Left colon (tissue), 2 donors: ENCODE measurements at places on chromosomes 2 and 18. TPM values are rescaled to one million over a fixed set of nuclear protein-coding genes. Genes with fewer than 3 reads are reported as not detected.

The TMEM182 gene
- total RNA-seq, result 2.5 TPM

The SLC19A3 gene
- total RNA-seq, result 15.2 TPM

The HPCAL1 gene
- 73.1 TPM for total RNA-seq

The KLHL14 gene
- total RNA-seq, result 0.28 TPM

The MTCL1 gene
- 4.1 TPM for total RNA-seq

GRCh38 chr2:181305301-181306123 lies 151.7 kb upstream of the ITGA4 start:
- DNase-seq, result peak; percentile 31

DNA sequence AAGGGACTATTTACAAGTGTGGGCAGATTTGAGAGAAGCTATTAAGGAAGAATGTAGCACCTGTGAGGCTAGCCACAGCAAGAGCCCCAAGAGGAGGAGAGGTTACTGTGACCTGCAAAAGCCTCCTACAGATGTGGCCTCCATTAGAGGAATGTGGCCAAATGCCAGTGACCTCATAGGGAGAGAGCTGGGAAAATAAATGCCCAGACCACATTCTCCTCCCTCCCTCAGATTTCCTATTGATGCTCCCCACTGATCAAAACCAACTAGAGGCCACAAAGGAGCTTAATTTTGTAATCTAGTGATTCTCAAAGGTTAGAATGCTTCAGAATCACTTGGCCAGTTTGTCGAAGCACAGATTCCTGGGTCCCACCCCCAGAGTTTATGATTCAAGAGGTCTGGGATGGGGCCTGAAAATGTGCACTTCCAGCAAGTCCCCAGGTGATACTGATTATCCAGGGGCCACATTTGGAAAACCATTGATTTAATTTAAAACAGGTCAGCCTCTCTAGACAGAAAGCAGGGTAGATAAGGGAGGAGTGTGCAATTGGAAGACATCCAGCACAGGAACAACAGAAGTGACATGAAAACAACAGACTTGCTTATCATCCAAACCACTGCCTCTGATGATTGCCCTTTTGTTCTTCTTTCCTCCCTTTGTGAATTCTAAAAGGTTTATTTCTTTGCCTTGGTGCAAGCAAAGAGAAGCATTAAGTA lies 61.2 kb upstream of the RBBP8 start:
- no peak for DNase-seq

DNA sequence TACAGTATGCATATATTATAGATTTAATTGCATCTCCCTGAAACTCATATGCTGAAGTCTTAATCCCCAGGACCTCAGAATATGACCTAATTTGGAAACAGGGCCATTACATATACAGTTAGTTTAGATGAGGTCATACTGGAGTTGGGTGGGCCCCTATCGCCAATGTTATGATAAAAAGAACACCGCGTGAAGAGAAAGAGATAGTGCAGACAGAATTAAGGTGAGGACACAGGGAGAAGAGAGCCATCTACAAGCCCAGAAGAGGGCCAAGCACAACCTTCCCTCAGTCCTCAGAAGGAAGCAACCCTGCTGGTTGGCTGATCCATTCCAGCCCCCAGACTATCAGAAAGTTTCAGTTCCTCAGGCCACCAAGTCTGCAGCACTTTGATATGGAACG lies 311.9 kb upstream of the RAB6C start:
- DNase-seq, result no peak

DNA sequence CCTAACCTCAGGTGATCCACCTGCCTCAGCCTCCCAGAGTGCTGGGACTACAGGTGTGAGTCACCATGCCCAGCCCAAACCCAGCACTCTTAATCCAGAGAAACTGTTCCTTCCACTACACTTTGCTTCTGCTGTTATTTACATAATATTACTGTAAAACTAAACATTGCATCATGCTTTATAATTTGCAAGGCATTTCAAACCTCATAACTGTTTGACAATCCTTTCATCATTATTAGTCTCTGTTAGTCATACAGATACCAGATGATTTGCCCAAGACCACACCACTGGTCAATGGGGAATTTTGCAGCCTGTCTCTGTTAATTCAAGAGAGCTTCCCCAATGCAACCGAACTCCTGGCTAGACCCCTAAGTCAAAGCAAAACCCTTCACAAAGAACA lies 338.3 kb downstream of the ALK start:
- DNase-seq, result no peak

GRCh38 chr2:200779214-200779613 lies 32.5 kb upstream of the BZW1 start:
- no peak for DNase-seq

GRCh38 chr2:36337354-36337753 lies 18.2 kb upstream of the CRIM1 start:
- DNase-seq, result no peak

DNA sequence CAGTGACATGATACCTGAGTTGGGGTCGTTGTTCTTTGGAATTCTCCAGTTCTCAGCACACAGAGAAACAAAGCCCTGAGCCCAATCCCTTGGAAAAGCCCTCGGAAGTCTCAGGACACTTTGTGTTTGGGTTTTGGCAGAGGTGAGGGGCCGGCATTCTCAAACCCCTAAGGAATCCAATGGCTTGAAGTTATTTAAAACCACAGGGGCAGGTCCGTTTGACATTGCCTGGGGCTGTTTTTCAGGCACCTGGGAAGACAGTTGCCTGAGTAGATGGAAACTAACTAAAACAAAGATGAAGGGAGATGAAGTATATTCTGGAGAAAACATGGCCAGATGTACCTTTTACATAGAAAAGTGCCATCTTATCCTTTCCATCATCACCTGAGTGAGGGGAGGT lies 22.5 kb upstream of the OTOF start:
- no peak for DNase-seq

DNA sequence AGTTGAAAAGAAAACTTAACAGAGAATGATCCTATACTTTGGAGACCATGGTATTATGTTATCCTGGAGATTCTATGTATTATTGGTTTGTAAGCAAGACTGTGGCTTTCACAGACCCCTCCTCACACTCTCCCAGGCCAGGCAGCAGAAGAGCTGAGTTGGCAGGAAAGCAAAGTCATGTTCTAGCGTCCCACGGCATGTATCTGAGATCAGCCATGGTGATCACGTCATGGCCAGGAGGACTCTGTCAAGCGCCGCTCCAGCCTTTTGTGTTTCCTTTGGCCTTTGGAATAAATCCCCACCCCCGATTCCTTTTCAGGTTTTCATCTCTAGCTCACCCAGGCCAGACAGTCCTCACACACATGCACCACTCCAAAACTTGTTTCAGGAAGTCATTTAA lies 39.1 kb downstream of the LRRC30 start:
- no peak for DNase-seq

DNA sequence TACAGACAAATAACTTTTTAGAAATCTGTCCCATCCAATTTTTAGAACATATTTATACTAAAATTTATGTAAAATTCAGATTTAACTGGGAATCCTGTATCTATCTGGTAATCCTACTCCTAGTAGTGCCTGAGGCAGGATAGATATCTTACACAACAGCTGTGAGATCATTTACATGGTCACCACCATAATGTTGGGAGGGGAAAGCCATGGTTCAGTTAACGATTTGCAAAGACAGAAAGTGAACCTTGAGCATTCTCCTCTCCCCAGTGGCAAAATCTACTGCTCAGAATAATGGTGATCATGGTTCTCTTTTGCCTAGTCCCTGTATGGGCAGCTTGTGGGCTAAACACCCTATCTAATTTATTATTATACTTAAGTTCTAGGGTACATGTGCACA lies 7.7 kb upstream of the TMEM247 start:
- DNase-seq, result no peak

DNA sequence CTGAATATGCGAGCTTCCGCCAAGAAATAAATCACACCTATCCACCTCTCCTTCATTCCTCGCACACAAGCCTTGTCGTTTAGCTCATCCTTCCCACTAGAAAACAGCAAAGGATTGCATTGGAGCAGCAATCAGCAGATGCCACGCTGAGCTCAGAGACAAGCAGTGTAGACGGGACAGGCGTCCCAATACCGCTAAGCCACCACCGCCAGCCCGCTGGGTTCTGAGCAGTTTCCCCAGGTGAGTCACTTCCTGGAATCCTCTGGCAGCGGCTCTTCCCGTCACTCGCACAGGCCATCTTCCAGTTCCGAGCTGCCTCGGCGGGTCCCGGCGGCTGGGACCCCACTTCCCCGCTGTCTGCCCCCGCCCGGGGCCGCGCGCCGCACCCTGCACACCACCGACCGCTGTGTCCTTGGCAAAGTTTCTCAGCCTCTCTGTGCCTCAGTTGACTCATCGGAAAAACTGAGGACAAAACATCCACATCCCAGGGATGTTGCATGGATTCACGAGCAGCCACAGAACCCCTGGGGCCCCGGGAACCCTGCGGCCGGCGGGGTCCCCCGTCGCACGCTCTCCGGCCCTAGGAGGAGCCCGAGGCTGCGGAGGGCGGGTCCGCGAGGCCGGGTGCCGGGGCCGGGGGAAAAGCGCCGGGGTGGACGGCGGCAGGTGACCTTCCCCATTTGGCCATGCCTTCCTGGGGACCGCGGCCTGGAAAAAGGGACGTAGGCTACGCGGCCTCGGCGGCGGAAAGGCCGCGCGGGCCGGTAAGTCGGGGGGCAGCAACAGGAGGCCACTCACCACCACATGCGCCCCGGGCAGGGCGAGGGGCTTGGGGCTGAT lies 573 bp downstream of the KDSR start:
- DNase-seq, result peak; percentile 72

DNA sequence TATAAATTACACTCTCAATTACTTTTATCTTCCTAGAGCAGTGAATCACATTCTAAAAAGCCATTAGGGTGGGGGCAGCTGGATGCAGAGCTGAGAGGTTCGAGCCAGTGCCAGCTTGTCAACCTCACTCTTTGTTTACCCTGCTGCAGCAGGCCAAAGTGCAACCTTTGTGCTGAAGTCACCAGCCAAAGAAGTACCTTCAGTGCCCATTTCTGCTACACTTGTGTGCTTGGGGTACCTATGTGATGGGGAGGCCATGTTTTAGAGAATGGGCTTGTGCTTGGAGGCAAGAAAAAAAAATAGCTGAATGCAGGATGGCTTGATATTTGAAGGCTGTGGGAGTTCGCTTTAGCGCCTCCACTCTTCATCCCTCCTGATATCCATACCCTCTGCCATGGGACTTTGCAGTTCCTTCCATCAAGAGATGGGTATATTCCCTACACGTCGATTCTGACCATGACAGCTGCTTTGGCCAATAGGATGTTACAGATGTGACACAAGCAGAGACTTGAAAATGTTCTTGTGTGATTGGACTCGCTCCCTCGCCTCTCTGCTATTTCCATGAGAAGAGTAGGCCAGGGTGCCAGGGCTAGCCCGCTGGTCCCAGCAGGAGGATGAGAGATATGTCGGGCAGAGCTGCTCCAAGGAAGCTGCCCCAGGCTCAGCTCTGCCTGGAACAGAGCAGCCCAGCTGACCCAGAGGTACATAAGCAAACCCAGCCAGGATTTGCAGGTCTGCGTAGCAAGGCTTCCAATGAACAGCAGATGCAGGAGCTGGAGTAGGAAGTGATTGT lies 12.7 kb upstream of the FZD5 start:
- peak; percentile 85 for DNase-seq

DNA sequence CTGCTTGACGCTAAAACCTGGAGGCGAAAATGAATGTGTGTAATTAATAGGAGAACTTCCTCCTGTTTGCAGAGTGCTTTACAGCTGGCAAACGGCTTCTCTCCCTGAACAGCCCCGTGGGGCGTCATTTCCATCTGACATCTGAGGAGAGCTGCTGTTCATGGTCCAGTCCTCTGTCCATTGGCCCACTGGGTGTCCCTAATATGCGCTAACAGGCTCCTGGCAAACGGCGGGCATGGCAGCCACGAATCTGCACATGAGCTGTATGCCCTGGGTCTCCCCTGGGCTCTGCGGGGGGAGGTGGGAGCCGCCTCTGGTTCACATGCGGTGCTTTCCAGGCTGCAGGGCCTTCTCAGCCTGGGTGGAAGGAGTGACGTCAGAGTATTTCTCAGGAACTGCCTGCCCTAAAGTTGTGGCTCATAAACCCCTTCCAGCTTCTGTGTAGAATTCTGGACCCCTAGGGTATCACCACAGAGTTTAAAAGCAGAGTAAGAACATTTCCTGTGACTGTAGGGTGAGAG lies 73.2 kb downstream of the LRRFIP1 start:
- DNase-seq, result peak; percentile 66

GRCh38 chr18:28039691-28040090 lies 137.2 kb downstream of the CDH2 start:
- no peak for DNase-seq

- no peak for DNase-seq
Observed at GRCh38 chr2:79097843-79098242, 10.1 kb upstream of the REG1B start.

DNA sequence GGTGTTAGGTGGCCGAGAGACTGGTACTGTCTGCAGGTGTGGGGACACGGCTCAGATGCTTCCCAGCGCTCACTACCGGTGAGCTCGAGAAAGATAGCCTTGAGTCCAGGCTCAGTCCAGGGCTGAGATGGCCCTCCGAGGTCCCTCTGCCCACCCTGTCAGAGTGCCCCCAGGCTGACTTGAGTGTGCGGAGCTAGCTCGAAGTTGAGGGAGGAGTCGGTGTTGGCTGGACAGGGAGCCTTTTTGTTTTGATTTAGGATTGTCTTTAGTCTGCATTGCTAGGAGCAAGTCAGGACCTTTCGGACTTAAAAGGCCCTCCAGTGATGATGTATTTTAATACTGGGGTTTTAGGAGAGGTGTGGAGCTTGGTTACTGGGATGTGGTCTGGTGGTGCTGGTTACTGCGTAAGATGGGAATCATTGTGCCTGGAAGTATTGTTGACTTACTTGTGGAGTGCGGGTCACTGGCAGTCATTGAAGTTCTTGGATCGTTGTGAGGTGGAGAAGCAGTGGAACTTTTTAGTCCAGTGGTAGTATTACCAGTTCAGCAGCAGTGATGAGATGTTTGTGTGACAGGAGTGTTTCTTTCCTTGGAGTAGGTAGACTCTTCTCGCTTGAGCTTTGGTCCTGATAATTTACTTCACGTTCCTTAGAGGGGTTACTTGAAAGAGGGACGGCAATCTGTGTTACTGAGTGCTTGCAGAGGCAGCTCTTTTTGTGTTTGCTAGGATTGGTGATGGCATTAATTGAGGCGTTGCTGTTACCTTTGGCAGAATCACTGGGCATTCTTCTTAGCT lies 633 bp downstream of the KIAA1328 start:
- DNase-seq, result no peak

GRCh38 chr2:129922571-129923264 lies 56.7 kb upstream of the RAB6C start:
- DNase-seq, result no peak

- DNase-seq, result no peak
Observed at GRCh38 chr2:53877556-53877955, 17.8 kb upstream of the GPR75 start.
